ENCODE measurements at places on chromosomes 12 and 14.

DNA sequence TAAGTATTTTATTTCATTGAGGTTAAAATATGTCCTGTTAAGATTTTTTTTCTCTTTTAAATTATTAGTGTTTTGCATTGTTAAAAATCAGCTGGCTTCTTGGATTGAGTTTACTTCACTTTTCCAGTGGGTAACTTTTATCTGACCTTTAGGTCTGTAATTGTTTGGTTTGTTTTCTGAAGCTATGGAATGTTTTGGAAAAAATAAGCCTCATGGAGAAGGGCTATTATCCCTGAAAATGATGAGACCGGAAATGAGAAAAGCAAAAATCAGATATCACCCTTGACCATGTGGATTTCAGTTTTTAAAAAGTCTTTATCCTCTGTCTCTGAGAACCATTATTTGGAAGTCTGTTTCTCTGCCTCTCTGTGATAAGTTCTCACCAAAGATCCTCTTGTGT lies 180.9 kb downstream of the RAD51B start:
- DNase-seq, result peak; percentile 37

GRCh38 chr12:126219139-126219538 lies 1153.9 kb downstream of the AACS start:
- DNase-seq, result no peak

DNA sequence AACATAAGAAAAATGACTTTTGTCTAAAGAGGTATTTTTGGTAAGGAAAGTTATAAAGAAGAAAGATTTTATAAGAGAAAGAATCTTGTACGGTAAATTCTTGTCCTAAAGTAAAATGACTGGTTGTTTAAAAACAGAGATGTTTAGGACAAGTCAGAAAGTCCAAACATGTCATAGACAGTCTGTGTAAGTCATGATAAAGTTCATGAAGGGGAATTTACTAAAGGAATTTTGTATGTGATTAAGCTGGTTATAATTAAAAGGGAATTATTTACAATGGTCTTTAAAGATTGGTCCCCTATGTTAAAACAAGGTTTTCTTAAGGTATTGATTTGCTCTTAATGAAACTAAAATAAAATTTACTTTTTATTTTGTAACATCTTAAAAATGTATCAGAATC lies 269.4 kb upstream of the CCDC196 start:
- no peak for DNase-seq

- no peak for DNase-seq
These were observed 465.3 kb upstream of the RGS6 start for GRCh38 chr14:71466946-71467345.

DNA sequence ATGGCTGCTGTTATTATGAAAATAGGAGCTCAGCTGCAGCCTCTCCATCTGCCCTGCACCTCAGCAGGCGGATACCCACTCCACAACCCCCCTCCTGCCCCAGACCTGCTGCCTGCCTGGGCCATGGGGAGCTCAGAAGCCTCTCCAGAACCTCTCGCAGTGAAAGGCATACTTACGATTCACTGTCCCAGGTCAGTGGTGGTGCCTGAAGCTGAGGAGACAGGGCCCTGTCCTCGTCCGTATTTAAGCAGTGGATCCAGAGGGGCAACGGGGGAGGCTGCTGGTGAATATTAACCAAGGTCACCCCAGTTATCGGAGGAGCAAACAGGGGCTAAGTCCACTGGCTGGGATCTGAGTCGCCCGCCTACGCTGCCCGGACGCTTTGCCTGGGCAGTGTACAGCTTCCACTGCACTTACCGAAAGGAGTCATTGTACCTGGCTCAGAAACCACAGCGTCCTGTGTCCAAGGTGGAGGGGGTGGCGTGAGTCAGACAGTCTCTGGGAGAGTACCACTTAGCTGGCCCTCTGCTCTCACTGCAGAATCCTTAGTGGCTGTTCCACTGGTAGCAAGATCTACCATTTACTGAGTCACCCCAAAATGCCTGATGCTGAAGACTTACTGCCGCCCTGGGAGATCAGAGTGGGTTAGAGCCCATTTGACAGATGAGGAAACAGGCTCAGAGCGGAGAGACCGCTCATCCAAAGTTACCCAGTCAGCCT lies at the start of gene SERPINA1:
Gene SERPINA1, minus strand, starts transcription at position 219 of the 720 bp plus-strand sequence. CDS start 5,365 bp downstream, outside the sequence.
- no peak for DNase-seq

GRCh38 chr14:54109521-54110120 lies 153.0 kb upstream of the BMP4 start:
- no peak for DNase-seq

DNA sequence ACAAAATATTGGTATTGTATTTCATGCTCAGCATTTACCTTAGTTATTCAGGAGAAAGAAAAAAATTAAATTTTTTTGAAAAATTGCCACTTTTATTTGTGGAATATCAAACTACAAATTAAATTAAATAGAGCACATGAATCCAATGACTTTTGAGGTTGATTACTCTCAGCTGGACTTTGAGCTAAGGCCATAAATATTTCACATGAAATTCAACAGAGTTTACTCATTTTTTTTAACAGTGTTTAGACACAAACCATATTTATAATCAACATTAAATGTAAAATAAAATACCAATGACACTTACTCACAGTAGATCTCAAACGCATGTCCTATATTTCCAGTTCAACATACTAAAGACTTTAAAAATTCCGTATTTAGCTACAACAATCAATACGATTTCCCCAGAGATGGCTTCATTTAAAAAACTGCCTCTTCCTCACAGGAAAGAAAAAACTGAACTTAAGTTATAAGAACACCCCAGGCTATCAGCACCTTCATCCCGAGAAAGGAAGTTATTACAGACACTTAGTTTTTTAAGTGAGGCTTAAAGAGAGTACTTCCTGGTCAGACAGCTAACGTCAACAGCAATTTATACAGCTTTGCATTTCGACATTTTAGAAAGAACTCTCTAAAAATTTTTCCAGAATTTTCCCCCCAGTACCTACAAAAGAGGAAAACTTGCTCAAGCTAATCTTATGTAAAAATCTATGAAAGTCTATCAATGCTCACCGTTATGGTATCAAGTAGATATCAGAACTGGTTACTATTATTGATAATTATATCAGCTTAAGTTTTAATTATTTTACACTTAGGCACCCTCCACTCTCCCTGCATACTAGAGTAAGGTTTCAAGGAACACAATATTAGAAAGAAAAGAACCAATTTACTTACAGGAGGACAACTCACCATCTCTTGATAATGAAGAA lies 13.8 kb downstream of the TAOK3 start:
- no peak for DNase-seq

GRCh38 chr12:120515496-120515895 lies 13.5 kb downstream of the COQ5 start:
- DNase-seq, result no peak

DNA sequence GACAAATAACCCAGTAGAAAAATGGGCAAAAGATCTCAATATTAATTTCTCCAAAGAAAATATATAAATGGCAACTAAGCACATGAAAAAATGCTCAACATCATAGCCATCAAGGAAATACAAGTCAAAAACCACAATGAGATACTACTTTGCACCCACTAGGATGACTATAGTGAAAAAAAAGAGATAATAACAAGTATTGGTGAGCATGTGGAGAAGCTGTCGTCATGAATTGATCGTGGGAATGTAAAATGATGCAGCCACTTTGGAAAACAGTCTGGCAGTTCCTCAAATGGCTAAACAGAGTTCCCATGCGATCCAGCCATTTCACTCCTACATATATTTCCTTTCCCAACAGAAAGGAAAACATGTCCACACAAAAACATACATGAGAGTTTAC lies 18.1 kb downstream of the JDP2 start:
- no peak for DNase-seq

GRCh38 chr14:26741711-26742212 lies 143.9 kb upstream of the NOVA1 start:
- DNase-seq, result no peak

- no peak for DNase-seq
These were observed 5.0 kb downstream of the CMKLR1 start for GRCh38 chr12:108333898-108334699.

DNA sequence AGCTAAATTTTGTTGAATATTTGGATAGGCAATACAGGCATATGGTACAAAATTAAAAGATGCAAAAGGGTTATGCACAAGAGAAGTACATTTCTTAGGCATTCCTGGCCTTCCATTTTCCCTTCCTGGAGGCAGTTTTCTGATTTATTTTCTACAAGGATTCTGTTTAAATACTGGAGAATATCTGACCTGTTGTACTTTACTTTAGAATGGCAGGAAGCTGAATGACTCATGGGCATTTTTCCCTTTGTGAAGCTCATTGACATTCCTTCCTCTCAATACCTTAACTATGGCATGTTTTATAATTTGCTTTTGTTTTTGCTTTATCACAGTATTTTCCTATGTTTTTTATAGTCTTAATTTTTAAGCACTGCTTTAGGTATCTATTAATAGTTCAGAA lies 62.7 kb downstream of the RCOR1 start:
- peak; percentile 37 for DNase-seq

DNA sequence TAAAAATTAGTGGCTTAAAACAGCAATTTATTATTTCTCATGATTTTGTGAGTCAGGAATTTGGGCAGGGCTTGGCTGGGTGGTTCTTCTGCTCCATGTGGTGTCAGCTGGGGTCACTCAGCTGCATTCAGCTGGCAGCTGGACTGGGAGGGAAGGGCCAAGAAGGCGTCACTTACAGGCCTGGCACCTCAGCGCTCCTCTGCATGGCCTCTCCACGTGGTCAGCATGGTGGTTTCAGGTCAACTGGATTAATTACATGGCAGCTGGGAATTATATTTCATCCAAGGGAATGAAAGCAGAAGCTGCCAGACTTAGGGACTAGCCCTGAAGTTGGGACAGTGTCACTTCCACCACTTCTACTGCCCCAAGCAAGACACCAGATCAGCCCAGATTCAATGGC lies 27.5 kb upstream of the IRF2BPL start:
- no peak for DNase-seq

DNA sequence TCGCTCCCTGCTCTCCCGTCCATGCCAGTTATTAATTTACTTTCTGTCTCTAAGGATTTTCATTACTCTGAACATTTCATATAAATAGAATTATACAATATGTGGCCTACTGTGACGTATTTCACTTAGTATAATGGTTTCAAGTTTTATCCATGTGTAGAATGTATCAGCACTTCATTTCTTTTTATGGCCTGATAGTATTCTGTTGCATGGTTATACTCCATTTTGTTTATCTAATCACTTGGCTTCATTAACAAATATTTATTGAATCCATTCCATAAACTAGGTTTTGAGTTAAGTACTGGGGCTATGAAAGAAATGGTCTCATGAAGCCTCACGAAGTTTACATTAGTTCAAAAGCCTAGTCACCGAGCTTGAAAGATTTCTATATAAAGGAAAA lies 7.6 kb downstream of the GPR65 start:
- no peak for DNase-seq

DNA sequence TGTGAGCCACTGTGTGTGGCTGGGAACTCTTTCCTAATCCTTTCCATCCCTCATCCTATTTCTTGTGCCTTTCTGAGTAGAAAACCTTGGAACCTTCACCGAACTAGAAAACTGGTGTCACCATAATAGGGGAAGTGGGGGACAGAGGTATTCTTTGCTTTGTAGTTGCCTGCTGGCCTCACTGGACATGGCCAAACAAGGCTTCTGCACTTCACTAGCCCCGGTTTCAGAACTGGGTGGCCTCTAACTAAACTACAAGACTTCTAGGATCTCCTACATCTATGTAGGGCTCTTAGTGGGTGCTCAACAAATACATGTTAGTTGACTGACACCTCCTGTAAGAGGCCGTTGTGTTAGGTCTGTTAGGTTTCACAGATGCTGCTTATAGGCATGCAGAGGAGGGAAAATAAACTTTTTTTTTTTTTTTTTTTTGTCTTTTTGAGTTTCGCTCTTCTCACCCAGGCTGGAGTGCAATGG lies 597 bp upstream of the CIROP start:
- DNase-seq, result no peak

GRCh38 chr12:57145460-57146059 lies 1.9 kb downstream of the LRP1-AS start:
- no peak for DNase-seq

GRCh38 chr14:58131386-58131785 lies 20.6 kb downstream of the ARMH4 start:
- DNase-seq, result no peak

- no peak for DNase-seq
These were observed 21.2 kb downstream of the C14orf132 start for GRCh38 chr14:96060186-96060933.

DNA sequence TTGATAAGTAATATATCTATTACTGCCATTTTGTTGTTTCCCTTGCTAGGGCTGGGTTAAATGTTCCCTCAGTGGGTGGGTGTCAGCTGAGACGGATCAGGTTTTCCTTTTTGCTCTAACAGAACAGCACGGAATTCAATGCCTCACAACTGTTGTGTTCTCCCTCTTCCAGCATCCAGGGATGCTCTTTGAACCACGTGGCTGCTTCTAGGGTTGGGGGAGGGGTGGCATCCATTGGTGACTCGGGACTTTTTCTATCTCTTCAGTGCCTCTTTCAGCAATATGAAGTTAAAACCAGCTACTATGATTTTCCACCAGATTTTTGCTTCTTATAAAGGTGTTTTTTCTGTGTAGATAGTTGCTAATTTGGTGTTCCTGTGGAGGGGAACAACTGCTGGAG lies 884.9 kb upstream of the FOXG1 start:
- no peak for DNase-seq

- DNase-seq, result no peak
These were observed 4.6 kb upstream of the SLC8A3 start for GRCh38 chr14:70193396-70193795.

- peak; percentile 11 for DNase-seq
These were observed 66.7 kb upstream of the STXBP6 start for GRCh38 chr14:25116607-25117006.

- peak; percentile 53 for DNase-seq
These were observed 93.4 kb upstream of the SLCO1C1 start for GRCh38 chr12:20601668-20602280.

DNA sequence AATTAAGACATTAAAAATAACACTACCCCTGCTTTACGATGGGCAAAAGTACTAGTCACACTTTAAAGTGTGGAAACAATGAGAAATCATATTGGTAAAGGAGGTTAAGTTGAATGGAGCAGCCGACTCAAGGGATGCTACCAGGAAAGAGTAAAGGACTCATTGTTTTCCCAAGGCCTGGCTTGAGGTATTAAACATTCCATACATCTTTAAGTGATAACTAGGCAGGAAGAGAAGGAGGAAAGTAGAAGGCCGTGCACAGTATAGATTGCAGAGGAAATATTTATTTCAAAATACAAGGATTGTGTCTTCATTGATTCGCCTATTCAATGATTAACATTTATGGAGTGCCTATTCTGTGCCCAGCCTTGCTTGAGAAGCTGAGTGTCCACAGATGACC lies 20.6 kb upstream of the YARS2 start:
- DNase-seq, result no peak

- DNase-seq, result no peak
These were observed 1.6 kb downstream of the SERPINA5 start for GRCh38 chr14:94582851-94583250.

DNA sequence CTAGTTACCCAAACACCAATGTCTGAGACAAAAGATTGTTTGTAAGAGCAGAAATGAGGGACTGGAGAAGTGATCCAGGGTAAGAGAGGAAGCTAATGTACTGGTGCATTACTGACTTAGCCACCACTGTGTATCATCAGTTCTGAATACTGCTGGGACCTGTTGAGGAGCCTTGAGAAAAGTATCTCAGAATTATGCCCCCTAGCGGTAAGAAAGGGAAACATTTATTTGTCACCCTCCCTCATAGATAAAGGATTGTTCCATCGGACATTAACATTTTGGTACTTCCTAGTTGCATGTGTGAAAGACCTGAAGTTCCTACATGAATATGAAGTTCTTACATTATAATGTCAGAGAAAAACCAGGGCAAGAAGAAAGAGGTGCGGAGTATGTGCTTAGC lies 612.5 kb downstream of the FSCB start:
- peak; percentile 9 for DNase-seq

GRCh38 chr12:48925304-48926011 lies at the start of gene FKBP11:
Gene FKBP11, minus strand, starts transcription at chr12:48925492. Its CDS starts 64 bp downstream, at chr12:48925428.
- DNase-seq, result peak; percentile 56

- no peak for DNase-seq
These were observed 130.3 kb downstream of the TMTC3 start for GRCh38 chr12:88272456-88272855.

All from mesenchymal stem cell (in vitro differentiated cells and primary cell).